Stimulated activated CD4-positive, alpha-beta T cell treated with anti-CD3 and anti-CD28 coated beads, Interleukin-4, amount 100 ng/mL, for 48 hours (primary cell): ENCODE measurements at places on chromosomes 1 and 21.

- DNase-seq = no peak
Measured at GRCh38 chr21:41581592-41582228, 73.8 kb upstream of the TMPRSS2 start.

DNA sequence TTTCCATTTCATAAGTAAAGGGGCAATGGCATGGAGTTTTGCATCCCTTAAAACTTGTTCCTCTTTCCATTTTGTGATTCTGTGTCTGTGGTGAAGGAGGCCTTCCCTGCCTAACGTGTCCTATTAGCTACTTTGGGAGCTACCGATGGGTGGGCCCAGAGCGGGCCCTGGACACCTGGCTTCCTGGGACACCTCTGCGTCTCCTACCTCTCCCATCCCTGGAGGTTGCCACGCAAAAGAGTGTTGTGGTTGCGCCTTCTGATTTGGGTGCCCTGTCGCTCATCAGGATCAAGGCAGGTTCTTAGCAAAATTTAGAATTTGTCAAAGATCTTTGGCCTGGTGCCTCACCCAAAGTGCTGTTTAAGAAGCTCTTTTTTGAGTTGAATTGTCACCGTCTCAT lies 116.4 kb upstream of the CACNA1E start:
- DNase-seq = no peak

GRCh38 chr1:26684763-26685508 lies 10.9 kb upstream of the ARID1A start:
- DNase-seq = no peak

- DNase-seq = no peak
Measured at GRCh38 chr1:69441496-69441895, 126.2 kb upstream of the LRRC7 start.
